ENCODE measurements at places on chromosomes 6 and 20.

GRCh38 chr20:64225171-64225595 lies 30.4 kb upstream of the PCMTD2 start:
- no peak for DNase-seq

DNA sequence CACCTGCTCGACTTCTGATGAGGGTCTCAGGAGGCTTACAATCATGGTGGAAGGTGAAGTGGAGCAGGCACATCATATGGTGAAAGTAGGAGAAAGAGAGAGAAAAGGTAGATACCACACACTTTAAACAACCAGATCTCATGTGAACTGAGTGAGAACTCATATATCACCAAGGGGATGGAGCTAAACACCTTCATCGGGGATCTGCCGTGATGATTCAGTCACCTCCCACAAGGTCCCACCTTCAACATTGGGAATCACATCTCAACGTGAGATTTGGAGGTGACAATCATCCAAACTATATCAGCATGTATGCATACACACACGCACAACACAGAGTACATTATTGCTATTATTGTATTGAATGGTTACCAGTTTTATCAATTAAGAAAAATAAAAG lies 453.3 kb upstream of the NRSN1 start:
- no peak for DNase-seq

- peak; percentile 64 for DNase-seq
Measured at GRCh38 chr6:118712969-118713368, 61.6 kb upstream of the CEP85L start.

DNA sequence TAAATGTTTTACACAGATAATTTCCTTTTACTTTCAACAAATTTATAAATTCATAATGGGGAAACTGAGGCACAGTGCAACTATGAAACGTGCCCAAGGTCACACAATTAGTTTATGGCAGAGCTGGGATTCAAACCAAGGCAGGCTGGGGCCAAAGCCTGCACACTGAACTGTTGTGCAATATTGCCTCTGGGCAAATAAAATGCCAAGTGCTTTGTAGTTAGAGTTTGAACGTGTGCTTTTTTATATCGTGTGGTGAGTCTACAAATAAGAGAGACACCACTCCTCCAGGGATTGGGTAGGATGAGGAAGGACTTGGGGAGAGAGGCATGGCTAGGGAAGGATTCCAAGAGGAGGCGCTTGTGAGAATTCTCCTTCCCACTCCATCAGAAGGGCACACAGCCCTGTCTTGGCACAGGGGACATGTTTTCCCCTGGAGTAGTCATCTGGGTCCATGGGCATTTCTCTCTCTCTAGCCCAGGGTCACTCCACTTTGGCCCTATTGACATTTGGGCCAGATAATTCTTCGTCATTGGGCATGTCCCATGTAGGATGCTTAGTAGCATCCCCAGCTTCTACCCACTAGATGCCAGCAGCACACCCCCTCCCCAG lies 2.8 kb upstream of the CDH22 start:
- DNase-seq = no peak

DNA sequence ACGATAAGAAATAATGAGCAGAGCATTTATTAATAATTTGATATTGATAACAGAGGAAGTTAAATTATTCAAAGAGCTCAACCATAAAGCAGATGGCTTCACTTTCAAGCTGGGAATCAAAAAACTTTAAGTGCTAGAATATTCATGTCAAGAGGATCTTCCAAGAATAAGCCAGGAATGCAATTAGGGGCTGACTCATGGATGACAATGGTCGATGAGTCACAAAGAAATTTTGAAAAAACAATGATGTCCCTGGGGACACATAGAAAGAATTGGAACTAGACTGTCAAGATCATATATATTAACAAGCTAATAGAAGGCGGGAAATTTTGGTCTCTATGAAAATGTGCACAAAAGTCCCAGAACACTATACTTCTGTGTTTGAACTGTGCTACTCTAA lies 304.1 kb downstream of the LAMA2 start:
- peak; percentile 40 for DNase-seq

DNA sequence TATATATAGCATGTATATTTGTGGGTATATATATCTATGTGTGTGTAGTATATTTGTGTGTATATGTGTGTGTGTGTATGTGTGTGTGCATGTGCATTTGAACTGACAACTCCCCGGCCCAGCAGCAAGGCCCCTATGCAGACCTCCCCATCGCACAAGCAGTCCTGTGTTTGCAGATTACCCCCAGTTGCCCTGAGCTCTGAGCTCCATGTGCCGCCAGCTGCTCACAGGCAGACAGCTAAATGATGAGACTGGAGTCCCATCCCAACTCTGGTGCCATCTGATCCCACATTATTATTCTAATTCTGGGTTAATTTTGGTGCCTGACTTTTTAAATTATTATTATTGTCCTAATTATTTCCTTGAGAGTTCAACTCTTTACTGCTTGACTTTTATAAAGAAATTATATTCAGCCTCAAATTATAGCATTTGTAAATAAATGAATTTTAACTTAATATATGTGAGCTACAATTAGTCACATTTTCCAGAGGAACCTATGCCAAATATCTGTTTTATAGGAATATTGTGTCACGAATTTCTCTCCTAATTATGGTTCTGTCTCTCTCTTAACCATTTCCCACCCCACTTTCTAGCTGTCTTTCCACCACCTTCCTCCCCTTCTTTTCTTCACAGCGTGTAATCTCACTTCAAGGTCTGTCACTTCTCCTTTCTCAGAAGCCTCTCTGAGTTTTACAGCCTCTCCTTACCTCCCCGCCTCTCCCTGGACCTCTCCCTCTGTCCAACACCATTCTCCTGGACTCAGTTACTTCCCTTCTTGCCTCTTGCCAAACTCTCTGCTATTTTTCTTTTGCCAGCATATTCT lies 90.6 kb upstream of the SYNDIG1 start:
- no peak for DNase-seq

DNA sequence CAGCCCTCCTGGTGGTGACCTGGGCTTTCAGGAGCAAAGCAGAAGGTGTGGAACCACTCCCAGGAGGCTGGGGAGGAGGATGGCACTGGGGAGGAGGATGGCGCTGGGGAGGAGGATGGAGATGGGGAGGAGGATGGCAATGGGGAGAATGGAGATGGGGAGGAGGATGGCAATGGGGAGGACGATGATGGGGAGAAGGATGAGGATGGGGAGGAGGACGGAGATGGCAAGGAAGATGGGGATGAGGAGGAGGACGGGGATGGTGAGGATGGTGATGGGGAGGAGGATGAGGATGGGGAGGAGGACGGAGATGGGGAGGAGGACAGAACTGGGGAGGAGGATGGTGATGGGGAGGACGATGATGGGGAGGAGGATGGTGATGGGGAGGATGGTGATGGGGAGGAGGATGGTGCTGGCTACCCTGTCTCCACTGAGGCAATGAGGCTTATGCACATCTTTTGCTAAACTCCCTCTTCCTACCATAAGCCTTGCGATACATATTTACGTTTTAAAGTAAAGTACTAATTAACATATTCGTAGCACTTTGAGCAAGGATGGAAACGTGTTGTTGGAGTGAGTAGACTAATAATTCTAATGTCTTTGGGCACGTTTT lies 7.4 kb downstream of the SMOC2 start:
- no peak for DNase-seq

DNA sequence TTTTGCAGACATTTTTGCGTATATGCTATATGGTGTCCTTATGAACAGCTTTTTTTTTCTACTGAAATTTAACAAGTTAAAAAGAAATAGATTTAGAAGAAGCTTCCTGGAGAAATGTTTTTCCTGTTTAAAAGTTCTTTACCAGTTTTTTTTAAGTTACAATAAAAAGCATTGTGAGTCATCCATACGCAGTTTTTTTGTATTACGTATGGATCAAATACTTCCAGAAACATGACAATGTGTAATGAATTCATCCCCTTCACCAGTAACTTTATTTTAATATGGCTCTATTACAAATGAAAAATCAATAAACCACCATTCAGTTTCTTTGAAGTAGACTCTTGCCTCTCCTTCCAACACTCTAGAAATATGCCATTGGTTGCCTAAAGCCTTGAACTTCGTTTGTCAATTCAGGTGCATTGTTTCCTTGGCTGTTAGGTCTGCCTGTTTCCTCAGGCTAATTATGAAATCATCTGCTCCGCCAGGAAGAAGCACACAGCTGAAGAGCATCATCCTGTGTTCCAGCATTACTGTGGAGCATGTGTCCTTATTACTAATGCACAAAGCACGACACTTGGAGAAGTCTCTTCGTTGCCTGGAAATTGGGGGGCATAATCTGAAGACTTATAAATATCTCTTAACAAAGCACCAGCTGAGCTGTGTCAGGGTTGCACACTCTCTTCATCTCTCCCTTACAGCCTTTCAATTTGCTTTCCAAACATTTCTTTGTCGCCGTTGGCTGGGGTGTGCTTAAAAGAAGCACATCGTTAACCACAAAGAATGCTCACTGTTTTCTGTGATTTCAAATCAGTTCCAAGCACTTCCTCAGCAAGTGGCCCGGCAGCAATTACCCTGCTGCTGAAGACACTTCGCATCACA lies 9.6 kb downstream of the MOXD1 start:
- DNase-seq = peak; percentile 51

DNA sequence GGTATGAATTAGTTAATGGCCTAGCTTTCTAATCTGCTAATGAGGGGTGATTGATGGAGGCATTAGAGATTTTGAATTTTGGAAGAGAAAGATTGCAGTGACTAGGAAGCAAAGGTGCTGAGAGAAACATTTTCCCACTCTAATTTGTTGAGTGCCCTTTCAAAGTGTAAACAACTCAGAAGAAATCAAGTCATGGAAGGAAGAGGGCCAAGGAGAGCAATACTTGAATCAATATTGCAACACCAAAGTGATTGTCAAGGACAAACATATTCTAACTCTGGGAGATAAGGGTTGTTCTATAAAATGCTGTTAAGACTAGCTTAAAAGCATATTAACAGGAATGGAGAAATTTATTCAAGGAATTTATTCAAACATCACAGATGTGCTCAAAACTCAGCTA lies 182.7 kb upstream of the FERMT1 start:
- no peak for DNase-seq

GRCh38 chr20:23450877-23451276 lies 1.8 kb downstream of the CST11 start:
- DNase-seq = no peak

GRCh38 chr20:32224463-32224862 lies 16.8 kb downstream of the POFUT1 start:
- DNase-seq = no peak

All from kidney glomerular epithelial cell (primary cell).